ENCODE measurements at places on chromosomes 4 and X.

DNA sequence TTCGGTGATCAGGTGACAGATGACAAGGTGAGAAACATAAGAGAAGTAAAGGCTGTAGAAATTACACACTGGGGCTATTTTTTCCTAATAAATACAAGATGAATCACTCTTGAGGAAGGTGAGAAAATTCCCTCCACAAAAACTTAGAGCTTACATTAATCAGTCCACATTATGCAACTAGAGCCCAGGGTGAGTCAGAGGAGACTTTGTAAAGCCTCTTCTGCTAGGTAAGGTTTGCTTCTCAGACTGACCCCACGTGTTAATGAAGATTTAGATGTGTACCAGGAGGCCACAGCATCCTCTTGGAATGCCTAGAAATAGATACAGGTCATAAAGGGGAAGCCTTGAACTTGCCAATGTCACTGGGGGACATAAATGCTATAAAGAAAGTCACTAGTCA, 396.0 kb upstream of the SMIM31 start:
- DNase-seq = no peak

DNA sequence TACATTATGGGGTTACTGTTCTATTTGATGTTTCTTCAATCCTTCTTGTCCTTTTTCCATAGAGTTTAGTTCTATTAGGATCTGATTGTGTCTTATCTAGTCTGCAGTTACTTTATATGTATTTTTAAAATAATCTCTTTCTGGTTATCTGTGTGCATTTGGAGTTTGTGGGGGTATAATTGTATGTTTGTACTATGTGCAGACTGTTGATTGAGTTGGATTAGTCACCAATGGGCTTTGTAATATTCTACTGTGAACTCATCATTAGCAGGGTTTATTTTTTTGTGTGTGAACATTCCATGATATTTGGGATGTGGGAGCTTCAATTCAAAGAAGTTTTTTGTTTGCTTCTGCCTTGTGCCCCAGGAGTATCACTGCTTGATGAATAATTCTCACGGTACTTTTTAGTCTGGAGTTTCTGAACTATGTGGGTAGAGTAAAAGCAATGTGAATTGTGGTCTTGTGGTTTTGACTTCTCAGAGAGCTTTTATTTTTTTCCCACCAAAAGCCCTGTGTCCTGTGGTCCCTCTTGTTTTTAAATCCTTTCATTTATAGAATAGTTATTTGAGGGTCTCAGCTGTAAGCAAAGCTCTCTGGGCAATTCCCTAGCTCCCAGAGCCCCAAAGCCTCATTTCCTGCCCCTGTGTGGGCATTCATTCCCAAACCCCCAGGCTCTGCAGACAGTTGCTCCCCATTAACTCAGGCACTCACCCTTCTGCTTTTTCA, 127.8 kb downstream of the PHKA2 start:
- DNase-seq = no peak

GRCh38 chr4:94722748-94723147, 35.0 kb upstream of the BMPR1B start:
- no peak for DNase-seq

DNA sequence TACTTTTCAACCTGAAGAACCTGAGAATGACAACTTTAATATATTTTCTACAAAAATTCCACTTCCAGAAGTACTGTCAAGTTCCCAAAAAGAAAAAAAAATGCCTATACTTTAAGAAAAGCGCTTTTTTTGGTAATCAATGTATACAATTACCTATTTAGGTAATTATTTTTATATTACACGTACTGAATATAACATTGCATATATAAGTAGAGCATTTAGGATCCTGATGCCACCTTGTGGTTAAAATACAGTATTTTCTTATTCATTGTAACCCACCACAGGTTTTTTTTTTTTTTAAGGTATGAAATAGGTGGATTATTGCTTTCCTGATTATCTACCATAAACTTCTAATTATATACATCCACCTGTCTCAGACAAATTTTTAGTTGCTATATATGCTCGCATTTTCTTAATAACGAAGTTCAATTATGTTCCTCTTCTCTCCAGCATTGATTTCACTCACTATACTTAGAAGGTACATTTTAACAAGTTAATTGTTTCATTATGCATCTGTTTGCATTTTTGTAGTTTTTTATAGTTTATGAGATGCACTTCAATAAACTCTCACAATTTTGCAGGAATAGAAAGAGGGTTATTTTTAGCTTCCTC, 5.2 kb downstream of the MAP9 start:
- no peak for DNase-seq

GRCh38 chr4:101175896-101176676, 171.2 kb downstream of the PPP3CA start:
- DNase-seq = no peak

GRCh38 chr4:41504167-41504818, 33.7 kb upstream of the LIMCH1 start:
- DNase-seq = no peak

- no peak for DNase-seq
These were observed 277.9 kb upstream of the KLF3 start for GRCh38 chr4:38386005-38386551.

- no peak for DNase-seq
These were observed 71.9 kb downstream of the PDLIM5 start for GRCh38 chr4:94523617-94524016.

- peak; percentile 9 for DNase-seq
These were observed 16.1 kb upstream of the ATP8A1 start for GRCh38 chr4:42673082-42673425.

DNA sequence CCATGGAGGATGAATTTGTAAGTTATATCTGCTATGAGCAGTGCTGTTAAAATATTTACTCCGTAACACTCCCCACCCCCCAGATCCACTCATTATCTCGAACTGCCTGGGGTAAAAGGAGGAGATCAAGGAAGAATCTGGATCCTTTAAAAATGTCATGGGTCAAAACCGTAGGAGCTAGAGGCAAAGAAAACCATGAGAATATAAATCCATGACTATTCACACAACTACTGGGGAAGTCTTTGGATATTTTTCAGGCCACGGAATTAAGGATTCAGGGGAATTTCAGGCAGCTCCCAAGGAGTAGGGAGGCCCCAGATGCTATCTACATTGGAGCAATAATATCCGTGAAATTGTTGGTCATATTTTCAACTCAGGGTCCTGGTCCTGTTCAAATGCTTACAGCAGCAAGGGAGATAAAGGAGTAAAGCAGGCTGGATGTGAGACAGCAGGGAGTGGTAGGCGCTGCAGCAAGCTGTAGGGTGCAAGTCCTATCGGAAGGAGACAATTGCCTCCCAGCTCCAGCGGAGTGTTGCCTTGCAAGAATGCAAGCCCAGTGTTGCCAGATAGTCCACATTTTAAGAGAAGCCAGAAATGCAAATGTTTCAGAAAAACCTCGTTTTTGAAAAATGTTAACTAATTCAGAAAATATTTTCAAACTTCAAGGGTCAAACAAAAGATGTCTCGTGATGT, 116.2 kb upstream of the KIT start:
- no peak for DNase-seq

- DNase-seq = peak; percentile 3
These were observed 770.3 kb downstream of the NLGN4X start for GRCh38 chrX:5458300-5458842.

GRCh38 chrX:132821974-132822633, 136.3 kb downstream of the HS6ST2 start:
- DNase-seq = no peak

- no peak for DNase-seq
These were observed 95.3 kb upstream of the PTPN13 start for GRCh38 chr4:86498863-86499166.

DNA sequence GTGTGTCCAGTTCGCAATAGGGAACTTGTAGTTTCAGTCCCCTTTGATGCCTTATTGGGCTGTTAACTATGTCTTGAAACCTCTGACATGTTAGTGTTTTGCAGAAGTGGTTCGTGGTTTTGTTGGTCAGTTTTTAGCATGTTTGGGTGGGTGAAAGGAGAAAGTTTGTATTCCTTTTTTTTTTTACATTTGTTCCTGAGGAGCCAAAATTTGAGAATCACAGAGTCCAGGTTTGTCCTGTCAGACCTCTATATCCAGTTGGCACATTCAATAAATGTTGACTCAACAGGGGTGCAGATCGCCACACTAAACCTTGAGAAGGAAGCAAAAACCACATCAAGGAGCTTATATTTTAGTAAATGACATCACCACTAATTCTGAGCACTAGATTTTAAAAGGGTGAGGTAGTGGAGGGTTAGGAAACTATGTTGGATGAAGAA, 26.2 kb downstream of the DLG3 start:
- DNase-seq = no peak

DNA sequence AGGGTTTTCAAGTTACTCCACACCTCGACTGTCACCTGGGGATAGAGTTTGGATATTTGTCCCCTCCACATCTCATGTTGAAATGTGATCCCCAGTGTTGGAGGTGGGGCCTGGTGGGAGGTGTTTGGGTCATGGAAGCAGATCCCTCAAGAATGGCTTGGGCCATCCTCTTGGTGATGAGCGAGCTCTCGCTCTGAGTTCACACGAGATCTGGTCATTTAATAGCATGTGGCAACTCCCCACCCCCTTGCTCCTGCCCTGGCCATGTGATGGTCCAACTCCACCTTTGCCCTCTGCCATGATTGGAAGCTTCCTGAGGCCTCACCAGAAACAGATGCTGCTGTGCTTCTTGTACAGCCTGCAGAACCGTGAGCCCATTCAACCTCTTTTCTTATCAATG, 8.3 kb downstream of the CTAG1A start:
- no peak for DNase-seq

GRCh38 chr4:177119691-177120090, 190.0 kb upstream of the NEIL3 start:
- DNase-seq = no peak

- DNase-seq = no peak
These were observed 564.2 kb upstream of the PITX2 start for GRCh38 chr4:111187108-111187507.

DNA sequence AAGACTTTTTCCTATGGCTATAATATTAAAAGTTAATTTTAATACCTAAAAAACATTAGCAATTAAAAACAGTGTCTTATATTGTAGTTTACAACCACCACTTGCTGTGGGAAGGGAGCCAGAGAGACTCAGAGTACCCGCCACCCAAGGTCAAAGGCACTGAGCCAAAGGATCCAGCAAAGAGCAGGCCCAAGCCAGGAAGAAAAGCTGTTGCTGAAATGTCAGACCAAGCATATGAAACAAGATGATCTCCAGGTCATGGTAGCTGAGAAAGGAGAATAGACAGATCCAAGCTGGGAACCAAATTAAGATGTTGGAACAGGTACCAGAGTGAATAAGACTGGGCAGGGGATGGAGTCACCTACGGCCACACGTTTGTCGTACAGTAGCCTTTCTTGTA, 18.8 kb upstream of the ATOH1 start:
- DNase-seq = no peak

DNA sequence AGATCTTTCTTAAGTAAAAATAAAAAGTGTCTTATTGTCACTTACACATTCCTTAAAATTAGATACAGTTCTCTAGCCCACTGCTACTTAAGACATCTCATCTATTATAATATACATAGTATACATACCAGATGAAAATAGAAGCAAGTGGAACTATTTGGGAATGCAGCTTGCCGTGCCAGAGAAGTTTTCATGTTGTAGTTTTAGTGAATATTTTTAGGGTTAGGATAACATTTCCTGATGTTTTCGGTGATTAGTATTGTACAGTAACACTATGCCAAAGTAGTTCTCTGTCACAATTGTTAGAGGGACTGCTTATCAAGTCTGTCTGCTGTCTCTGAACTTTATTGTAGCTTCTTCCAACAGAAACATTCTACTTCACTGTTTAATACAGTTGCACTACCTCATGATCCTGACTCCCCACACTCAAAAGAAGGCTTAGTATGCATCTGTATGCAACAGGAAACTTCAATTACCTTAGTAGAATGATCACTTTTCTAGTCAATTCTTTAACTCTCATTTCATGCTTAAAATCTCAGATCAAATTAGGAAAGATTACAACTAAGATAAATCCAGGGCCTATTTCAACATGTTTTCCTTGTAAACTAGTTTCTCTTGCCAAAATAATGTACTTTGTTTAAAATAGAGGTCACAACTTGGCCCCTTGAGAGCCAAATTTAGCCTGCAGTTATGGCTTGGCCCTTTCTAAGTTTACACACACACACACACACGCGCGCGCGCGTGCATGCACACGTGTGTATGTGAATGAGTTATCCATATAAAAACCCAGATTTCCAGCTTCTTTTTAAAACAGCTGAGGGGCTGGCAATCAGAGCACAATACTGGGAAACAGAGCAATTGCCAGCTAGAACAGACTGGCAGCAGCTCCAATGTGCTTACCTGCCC, 42.3 kb upstream of the SRPX start:
- DNase-seq = no peak

DNA sequence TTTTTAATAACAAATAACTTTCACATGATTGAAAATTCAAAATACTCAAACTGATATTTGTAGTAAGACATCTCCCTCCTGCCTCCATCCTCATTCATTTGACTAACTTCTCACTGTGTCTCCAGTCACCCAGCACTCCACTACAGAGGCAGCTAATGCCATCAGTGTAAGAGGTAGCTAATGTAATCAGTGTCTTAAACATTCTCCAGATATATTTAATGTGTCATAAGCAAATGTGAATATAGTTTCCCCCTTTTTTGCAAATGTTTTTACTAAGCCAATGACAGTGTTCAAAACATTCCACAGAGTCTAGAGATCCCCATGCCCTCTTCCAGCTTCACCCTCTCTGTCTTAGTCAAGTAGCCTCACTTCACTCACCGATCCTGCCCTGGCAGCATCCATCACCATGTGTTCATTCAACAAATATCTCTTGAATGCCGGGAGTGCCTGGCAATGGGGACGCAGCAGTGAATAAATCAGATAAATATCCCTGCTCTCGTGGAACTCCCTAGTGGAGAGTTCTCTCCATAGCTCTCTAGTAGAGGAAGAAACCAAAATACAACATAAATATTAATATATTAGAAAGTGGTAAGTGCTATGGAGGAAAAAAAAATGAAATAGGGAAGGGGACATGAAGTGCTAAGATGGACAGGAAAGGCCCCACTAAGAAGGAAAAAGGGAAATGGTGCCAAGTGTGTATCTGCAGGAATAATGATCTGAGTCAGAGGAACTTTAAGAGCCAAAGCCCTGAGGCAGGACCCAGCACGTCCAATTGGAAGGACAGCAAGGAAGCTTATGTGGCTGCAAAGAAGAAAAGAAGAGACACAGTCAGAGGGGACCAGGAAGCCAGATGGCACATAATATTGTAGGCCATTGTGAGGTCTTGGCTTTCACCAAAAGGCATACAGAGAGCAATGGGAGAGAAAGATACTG, 18.7 kb downstream of the SCFD2 start:
- DNase-seq = no peak

Data from iPS-NIHi11 (cell line).